ENCODE measurements at places on chromosomes 2 and 18.

- DNase-seq = no peak
Measured at GRCh38 chr2:240420206-240421104, 15.0 kb upstream of the GPC1 start.

GRCh38 chr2:219218217-219218731, 484 bp downstream of the ABCB6 start:
- no peak for DNase-seq

DNA sequence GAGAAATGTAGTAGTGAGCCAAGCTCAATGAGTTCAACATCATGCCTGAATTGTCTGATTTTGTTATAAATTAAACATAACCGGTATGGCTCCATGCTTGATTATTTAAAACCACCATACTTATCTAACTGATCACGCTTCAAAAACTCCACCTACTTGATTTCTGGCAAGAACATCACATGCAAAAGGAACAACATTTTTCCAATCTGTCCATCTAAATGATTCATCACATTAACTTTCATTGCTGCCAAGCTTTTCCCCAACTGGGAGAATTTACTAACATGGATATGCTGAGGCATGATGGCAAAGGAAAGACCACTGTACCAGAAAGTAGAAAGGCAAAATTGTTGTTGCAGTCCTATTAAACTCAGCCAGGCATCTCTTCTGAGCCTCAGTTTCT, 286.8 kb downstream of the TRIB2 start:
- DNase-seq = no peak

DNA sequence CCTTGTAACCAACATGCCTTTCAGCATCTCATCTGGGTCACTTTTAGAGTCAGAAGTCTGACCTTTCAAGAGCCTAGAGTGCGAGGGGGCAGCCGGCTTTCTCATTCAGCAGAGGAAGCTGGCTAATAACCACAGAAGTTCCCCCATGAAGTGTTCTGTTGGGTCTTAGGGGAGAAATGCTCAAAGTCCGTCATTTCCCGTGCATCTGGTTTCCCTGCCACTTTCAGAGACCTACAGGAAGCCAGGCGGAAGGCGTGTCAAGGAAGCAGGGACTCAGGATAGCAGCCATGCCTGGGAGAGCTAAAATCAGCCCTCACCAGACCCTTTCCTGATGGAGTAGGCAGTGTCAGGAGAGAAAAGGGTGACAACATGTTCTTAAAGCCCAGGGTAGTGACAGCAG, 301.8 kb upstream of the ID2 start:
- no peak for DNase-seq

DNA sequence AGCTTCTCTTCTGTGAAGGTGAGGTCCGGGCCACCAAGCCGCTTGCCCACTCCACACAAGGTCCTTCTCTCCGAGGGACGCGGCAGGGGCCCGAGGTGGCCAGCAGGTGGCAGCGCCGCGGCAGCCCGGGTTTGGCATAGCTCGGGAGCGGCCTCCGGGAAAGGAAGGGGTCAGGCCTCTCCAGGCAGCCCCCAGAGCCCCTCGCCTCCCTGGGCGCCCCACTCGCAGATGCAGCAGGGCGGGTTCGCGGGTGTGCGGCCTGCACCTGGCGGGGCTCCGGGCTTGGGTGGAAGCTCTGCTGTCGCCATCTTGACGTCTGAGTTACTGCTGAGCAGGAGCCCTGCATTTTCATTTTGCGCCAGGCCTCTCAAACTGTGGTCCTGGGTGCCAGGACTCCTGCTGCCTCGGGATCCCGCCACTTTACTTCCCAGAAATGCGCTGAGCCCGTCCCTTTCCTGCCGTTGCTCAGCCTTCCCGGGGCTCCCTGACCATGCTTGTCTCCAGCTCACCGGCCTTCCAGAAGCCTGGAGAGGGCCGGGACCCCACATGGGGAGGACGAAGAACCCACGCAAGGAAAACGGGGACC, 18.6 kb upstream of the NCL start:
- DNase-seq = peak; percentile 8

DNA sequence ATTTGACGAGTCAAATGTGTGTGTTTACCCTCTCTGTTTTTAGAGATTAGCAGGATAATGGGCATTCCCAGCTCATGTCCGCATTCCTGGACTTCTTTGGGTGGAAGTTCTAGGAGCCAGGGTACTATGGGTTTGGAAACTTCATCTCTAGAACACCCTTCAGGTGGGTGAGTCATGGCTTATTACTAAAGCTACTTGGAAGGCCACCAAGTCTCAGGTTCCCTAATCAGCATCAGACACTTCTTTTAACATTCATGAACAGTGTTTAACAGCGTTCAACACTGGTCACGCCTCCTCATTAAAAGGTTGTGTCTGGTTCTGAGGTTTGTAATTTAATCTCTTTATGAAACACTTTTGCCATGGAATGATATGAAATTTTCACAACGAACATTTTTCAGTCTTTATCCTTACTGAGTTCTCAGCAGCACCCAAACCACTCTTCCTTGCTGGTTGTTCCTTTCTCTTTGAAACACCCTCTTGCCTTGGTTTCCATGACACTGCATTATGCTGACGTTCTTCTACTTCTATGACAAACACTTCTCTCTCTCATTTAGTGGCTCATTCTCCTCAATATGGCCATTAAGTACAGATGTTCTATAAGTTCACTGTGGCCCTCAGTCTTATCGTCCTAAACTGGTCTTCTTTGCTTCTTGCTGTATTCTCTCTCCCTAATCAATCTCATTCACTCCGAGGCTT, 49.3 kb downstream of the MMADHC start:
- DNase-seq = no peak

GRCh38 chr2:28583899-28584553, 88.2 kb downstream of the PLB1 start:
- no peak for DNase-seq

DNA sequence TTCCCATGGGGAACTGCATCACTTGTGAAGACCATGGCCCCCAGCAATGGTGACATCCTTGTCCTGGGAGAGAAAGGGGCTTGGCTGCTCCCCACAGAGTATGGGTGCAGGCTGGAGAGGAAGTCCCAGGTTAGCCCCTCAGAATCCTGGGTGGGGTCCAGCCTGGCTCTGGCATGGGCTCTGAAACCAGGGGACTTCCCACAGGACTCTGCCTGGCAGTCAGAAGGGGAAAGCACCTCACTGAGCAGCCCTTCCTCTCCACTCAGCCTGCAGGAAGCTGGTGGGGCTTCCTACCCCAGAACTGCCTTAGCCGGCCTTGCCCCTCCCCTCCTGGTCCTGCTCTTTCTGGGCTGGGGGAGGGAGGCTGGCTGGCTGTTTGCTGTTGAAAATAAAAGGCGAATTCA, 3.7 kb downstream of the NEURL3 start:
- DNase-seq = no peak

DNA sequence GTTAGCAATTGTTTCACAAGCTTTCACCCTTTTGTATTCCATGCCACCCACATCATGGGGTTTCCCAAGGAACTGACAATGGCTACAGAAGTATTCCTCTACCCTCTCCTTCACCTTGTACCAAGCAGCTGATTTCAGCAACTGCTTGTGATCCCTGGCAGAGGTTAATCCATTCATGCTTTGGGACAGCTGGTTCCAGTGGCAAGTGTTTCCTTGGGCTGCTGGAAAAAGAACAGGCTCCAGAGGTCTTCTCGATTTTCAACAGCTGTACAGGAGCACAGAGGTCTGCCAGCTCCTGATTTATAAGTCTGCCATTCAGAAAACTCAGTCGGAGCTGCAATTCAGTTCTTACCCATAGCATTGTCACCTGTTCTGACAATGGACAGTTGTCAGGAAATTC, 239.2 kb upstream of the CWC22 start:
- DNase-seq = no peak

- no peak for DNase-seq
Measured at GRCh38 chr2:75602724-75603342, 42.1 kb upstream of the EVA1A start.

DNA sequence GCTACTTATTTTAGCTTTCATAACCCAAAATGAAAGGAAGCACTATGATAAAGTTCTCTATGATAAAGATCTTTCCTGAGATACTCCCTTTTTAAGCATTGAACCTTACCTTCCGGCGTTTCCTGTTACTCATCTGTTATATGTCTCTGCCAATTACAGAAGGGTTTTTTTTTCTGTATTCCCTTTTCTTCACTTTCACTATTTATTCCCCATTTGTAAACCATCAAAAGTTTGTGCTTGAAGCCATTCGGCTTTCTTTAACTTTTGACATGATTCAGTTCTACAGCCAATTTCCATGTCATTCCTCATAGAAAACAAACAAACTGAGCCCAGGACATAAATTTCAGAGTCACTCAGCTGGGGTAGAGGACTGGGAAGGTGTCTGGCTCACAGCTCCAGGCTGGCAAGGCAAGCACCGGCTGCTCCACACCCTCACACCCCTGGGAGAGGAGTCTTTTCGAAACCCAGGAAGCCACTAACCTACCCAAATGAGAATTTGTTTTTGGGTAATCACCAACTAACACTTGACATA, 429.4 kb upstream of the TRIB2 start:
- DNase-seq = no peak

GRCh38 chr18:5276947-5277346, 18.6 kb downstream of the ZBTB14 start:
- no peak for DNase-seq

DNA sequence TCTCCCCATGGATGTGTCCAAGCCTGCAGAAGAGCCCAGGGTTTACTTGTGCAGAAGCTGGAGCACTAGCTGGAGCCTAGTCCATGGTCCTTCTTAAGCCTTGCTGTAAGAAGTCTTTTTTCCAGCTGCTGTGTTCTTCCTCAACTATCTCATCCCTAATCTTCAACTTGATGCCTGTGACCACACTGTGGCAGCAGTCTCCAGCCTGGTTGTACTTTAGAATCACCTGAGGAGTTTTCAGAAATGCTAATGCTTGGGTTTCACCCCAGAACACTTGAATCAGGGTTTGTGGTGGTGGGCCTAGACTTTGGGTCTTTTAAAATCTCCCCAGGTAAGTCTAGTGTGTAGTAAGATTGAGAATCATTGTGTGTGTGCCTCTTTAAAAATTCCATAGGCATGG, 173.6 kb downstream of the ADCYAP1 start:
- no peak for DNase-seq

GRCh38 chr2:201208563-201209252, 25.8 kb downstream of the CASP10 start:
- no peak for DNase-seq

DNA sequence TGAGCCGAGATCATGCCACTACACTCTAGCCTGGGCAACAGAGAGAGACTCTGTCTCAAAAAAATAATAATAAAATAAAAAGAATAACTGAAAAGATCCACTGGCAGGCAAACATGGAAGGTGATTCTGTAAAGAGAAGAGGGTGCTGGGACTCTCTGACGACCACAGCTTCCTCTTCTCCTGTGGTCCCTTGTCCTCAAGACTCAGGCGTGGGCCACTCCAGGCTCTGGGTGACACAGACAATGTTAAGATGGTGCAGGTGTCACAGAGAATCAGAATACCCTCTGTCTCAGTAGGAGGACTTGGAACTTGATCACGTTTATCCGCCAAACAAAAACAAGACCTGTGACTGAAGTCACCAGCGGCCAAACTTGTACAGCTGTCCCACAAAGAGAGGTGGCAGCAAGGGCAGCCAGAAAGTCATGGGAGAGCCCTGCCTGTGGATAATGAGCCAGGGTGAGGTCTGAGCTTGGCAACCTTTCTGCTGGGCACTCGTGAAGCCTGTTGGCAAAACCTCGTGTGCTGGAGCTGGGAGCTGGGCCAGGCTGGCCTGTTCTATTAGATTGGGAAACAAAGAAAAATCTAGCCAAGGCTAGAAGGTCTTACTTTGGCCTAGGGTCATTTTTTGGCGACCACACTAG, 76.4 kb upstream of the ITGA6 start:
- DNase-seq = no peak

DNA sequence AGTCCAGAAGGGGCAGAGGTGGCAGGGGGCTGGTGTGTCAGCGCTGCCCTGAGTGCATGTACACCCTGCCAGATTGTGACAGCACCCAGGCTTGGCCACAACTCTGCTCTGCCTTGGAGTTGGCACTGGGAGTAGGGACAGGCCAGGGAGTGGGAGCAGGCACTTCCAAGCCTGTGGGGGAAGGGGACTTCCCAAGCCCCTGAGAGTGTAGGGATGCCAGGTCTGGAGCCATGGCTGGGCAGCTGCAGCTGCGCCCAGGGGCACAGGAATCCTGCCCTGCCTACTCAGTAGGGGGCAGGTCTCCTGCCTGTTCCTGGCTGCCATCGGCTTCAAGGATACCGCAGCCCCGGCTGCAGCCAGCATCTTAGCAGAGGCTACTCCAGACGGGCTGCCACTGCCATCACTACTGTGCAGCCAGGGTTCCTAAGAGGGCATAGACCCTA, 109.4 kb downstream of the CALCRL start:
- no peak for DNase-seq

GRCh38 chr2:138572318-138572717, 70.7 kb downstream of the SPOPL start:
- DNase-seq = no peak

- DNase-seq = no peak
Measured at GRCh38 chr18:57921708-57922107, 118.6 kb upstream of the ATP8B1 start.

DNA sequence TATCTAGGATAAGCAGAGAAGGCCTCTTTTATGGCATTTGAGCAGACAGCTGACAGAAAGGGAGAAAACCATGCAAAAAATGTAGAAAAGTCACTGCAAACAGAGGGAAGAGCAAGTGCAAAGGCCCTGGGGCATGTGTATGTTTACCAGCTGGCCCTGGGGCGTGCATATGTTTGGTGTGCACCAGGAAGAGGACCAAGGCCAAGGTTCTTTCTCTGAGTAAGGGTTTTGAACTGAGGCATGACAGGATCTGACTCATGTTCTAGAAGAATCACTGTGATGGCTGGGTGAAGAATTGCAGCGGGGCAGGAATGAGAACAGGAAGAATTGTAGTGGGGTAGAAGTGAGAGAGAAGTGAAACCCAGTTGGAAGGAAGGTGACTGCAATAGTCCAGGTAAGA, 69.6 kb downstream of the STEAP3 start:
- no peak for DNase-seq

- DNase-seq = no peak
Measured at GRCh38 chr2:197890168-197890567, 85.8 kb downstream of the PLCL1 start.

- no peak for DNase-seq
Measured at GRCh38 chr2:133774654-133775015, 206.4 kb upstream of the NCKAP5 start.

- DNase-seq = no peak
Measured at GRCh38 chr18:77001979-77002378, 130.6 kb downstream of the MBP start.

DNA sequence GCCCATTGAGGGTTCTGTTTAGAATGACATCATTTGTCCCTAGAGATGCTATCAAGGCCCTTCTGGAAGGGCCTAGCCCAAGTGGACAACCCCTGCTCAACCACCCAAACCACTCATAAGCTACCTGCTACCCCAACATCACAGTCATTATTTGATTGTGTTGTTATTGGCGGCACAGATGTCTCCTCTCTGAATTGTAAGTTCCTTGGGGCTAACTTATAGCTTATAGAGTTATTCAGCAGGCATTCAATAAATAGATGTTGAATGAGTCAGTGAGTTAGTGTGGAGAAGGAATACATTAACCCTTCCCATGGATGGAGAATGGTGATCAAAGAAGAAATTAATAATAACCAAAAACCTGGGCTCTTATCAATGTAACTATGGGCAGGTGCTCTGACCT, 80.0 kb downstream of the ACAA2 start:
- DNase-seq = no peak

Data from KG1 (cell line).